ENCODE measurements at places on chromosomes 12 and 14. TPM values are rescaled to one million over a fixed set of nuclear protein-coding genes. Genes with fewer than 3 reads are reported as not detected.

The DPPA3 gene
- total RNA-seq: not detected

The CABP1 gene
- 1.5 TPM for total RNA-seq

The SIX1 gene
- total RNA-seq: 1.2 TPM

The TMEM63C gene
- total RNA-seq: 11.1 TPM

The MFAP5 gene
- total RNA-seq: 1.7 TPM

The MUCL1 gene
- not detected for total RNA-seq

The FAM181A gene
- 0.74 TPM for total RNA-seq

The ANO4 gene
- 72.8 TPM for total RNA-seq

The C12orf42 gene
- total RNA-seq: 0.74 TPM

The KLHL33 gene
- 0.25 TPM for total RNA-seq

The GPR65 gene
- under 0.01 TPM for total RNA-seq

Measured in temporal lobe (tissue), 4 donors.